Stimulated activated CD4-positive, alpha-beta T cell treated with anti-CD3 and anti-CD28 coated beads, Interleukin-2, amount 100 ng/mL, for 48 hours (primary cell): ENCODE measurements at places on chromosomes 6 and 20.

DNA sequence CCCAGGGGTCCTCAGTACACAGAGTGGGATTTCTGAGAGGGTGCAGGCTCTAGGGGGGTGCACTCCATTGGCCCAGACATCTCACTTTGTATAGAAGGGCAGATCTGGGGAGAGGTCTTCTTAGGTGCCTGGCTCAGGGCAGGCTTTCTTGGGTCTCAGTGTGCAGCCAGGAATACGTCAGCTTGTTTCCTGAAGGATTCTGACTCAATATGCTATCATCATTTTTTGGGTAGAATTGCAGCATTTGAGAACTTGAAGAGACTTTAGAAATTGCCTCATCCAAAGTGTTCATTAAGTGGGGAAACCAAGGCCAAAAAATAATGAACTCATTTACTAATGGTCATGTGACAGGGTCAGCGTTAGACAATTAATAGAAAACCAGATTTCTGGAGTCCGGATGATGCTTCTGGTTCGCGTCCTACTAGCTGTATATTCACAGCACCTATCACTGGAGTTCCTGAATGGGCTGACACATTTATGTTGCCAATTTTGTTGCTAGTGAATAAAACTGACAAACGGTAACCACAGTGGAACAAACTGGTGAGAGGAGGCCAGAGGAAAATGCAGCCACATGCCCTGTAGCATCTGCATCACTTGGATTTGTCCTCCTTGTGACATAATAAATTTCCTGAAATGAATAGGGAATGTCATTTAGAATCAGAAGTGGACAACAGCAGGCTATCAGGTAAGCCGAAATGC lies 238.9 kb downstream of the TBC1D7 start:
- DNase-seq, result no peak

DNA sequence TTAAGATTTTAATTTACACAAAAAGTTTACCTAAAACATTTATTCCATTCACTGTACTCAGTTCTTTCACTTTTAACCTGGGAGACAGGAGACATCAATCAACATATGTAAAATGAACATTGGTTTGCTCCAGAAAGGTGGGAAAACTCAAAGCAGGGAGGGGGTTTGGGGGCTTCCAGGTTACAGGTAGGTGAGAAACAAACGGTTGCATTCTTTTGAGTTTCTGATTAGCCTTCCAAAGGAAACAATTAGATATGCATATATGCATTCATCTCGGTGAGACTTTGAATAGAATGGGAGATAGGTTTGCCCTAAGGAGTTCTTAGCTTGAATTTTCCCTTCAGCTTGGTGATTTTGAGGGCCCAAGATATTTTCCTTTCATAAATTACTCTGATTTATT lies 38.2 kb upstream of the HDAC2 start:
- no peak for DNase-seq

- DNase-seq, result no peak
These were observed 98.9 kb downstream of the IRF4 start for GRCh38 chr6:490251-491037.

DNA sequence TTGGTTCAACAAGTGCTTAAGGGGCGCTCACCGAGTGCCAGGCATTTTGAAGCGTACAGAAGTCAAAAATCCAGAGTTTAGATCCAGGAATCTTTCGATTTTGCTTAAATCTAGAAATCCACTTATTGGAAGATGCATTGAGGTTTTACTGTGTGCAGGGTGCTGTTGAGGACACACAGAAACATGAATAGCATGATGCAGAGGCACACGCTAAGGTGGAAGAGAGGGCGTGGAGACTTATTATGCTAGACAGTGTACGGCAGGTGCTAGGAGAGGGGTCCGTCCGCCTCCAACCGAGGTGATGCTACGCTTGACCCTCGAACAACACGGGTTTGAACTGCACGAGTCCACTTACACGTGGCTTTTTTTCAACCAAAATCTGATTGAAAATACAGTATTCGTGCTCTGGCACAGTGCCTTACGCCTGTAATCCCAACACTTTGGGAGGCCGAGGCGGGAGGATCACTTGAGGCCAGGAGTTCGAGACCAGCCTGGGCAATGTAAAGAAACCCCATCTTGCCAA lies 1.0 kb upstream of the KIF13A start:
- DNase-seq, result no peak

- DNase-seq, result no peak
These were observed 228.6 kb upstream of the PMEPA1 start for GRCh38 chr20:57938158-57939108.

GRCh38 chr20:50588034-50588736 lies 78.0 kb downstream of the PTPN1 start:
- peak; percentile 82 for DNase-seq

GRCh38 chr6:123804014-123804786 lies 535 bp downstream of the NKAIN2 start:
- DNase-seq, result no peak

DNA sequence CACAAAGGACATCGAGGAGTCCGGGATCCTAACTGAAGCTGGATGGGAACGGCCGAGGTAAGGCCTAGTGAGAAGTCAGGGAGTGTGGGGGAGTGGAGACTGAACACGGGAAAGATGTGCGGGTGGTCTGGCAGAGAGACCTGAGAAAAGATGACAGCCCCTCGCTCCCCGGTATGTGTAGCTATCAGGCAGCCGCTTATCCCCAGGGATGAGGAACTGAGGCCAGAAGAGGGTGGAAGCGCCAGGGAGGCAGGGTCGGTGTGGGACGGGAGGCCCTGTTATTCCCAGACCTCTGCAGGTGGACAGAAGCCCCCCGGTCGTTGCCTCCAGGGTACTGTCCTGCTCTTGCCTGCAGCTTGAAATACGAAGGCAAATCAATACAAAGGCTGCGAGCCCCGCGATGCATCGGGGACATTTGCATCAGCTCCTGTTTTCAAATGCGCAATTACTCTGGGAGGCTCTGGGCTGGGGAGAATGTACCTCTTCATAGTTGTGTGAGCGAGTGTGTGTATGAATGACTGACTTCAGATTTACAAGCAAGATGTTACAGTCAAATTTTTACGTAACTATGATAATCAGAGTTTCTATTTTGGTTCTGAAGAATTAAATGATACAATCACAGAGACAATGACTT lies 221.3 kb downstream of the QKI start:
- DNase-seq, result no peak

- DNase-seq, result no peak
These were observed 15.6 kb downstream of the ENPP1 start for GRCh38 chr6:131823276-131823902.

DNA sequence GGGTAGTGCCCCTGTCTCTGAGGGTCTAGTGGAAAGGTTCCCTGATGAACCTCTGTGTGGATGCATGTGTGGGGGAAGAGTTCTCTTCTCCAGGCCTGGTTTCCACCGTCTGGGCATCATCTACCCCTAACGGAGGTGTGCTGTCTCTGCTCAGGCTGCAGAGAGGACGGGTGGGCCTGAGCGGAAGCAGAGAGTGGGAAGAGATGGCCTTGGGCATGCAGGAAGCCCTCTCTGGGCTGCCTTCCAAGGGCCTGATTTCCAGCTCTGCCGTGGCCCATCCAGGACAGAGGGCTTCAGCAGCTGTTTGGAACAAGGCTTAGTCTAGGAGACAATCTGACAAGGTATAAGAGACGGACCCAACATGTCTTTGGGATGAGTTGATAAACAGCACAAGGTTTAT lies 220.1 kb upstream of the DTNBP1 start:
- no peak for DNase-seq
